Common myeloid progenitor, CD34-positive (primary cell): ENCODE measurements at places on chromosomes 2 and 18.

DNA sequence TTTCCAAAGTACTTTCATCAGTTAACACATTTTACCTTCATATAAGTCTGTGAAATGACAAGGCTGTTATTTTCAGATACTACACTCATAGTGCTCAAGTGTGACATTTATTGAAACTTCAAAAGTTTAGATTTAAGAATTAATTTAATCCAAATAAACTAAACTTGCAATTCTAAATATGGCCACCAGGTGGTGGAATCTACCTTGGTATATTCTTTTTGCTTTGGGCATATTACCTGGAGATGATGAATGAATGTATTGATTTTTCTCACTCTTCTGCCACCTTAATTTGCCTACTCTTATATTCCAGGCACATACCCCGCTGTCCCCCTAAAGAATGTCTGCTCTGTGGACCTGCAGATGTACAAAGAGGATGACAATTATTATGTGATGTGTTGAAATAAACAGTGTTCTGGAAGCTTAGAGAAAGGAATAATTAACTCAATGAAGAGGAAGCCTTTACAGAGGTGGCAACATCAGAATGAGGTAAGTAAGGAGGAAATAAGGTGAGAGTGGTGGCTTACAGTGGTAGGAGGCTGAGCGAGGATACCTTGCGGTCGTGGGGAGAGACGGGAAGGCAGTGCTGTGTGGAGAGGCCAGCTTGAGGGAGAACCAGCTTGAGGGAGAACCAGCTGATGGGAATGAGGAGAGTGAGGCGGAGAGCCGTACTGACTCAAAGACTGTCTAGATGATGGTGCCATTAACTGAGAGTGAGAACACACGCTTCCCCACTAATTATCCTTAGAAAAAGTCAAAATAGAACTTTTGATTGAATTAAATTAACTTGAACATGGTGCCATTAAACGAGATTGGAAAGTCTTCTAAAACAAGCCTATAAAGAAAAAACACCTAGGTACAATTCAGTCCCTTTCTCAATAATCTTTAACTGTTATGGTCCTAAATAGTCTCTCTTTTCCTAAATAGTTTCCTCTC lies 179.5 kb downstream of the CELF4 start:
- no peaks in the 10 kb centered on the region for H3K36me3 ChIP-seq
- H3K4me3 ChIP-seq: no peak overlapping the region
- no peaks in the 10 kb centered on the region for H3K4me1 ChIP-seq
- no peak overlapping the region for H3K27ac ChIP-seq
- DNase-seq: peak; percentile 36

- no peaks in the 10 kb centered on the region for H3K27me3 ChIP-seq
- DNase-seq: no peak
- H3K36me3 ChIP-seq: no peaks in the 10 kb centered on the region
- no peak overlapping the region for H3K27ac ChIP-seq
- H3K4me3 ChIP-seq: no peak overlapping the region
These were observed 590.8 kb upstream of the CDH2 start for GRCh38 chr18:28767727-28768211.

DNA sequence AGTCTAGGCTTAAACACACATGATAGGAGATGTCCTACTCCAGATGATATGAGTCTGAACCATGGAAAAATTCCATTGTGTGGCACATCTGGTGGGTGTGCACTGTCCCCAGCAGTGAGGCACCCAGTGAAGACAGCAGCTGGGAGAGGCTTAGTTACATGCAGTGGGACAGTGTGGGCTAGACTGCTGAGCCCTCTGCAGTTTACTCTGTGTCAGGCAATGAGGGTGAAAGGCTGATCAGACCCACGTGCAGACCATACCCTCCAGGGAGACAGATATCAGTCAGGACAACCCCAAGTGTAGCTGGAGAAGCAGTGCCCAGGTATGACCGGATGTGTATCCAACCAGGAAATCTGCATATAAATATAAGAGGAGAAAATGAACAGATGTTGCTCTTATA lies 13.4 kb downstream of the IL37 start:
- no peak overlapping the region for H3K4me3 ChIP-seq
- H3K36me3 ChIP-seq: no peaks in the 10 kb centered on the region
- DNase-seq: peak; percentile 13

- no peaks in the 10 kb centered on the region for H3K4me1 ChIP-seq
- peak; percentile 66 for DNase-seq
- H3K36me3 ChIP-seq: no peaks in the 10 kb centered on the region
- no peaks in the 10 kb centered on the region for H3K27me3 ChIP-seq
- H3K4me3 ChIP-seq: no peak overlapping the region
These were observed 176.9 kb upstream of the MC4R start for GRCh38 chr18:60549338-60549960.

GRCh38 chr2:182767578-182767977 lies 51.5 kb downstream of the DNAJC10 start:
- H3K27ac ChIP-seq: no peak overlapping the region
- DNase-seq: peak; percentile 23
- H3K27me3 ChIP-seq: no peaks in the 10 kb centered on the region
- peaks cover 43% of the 10 kb centered on the region for H3K36me3 ChIP-seq

- DNase-seq: peak; percentile 96
- no peaks in the 10 kb centered on the region for H3K27me3 ChIP-seq
- peaks cover 12% of the 10 kb centered on the region for H3K4me1 ChIP-seq
- no peaks in the 10 kb centered on the region for H3K36me3 ChIP-seq
- no peak overlapping the region for H3K4me3 ChIP-seq
- no peak overlapping the region for H3K27ac ChIP-seq
These were observed 82.4 kb downstream of the ARMC9 start for GRCh38 chr2:231280846-231281245.

DNA sequence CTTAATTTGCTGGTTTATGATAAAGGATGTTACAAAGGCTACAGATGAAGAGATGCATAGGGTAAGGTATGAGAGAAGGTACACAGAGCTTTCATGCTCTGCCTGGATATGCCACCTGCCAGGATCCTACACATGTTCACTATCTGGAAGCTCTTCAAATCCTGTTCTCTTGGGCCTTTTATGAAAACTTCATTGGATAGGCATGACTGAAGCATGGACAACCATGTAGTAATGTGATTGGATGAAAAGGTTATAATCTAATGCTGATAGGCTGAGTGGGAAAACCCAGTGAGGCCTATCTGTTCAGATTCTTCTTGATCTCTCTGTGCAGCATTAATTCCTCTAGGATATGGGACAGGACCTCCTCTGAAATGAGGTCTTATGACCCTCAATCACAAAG lies 26.8 kb downstream of the HNMT start:
- no peaks in the 10 kb centered on the region for H3K36me3 ChIP-seq
- no peak overlapping the region for H3K4me3 ChIP-seq
- no peak overlapping the region for H3K27ac ChIP-seq
- no peaks in the 10 kb centered on the region for H3K27me3 ChIP-seq
- DNase-seq: no peak

DNA sequence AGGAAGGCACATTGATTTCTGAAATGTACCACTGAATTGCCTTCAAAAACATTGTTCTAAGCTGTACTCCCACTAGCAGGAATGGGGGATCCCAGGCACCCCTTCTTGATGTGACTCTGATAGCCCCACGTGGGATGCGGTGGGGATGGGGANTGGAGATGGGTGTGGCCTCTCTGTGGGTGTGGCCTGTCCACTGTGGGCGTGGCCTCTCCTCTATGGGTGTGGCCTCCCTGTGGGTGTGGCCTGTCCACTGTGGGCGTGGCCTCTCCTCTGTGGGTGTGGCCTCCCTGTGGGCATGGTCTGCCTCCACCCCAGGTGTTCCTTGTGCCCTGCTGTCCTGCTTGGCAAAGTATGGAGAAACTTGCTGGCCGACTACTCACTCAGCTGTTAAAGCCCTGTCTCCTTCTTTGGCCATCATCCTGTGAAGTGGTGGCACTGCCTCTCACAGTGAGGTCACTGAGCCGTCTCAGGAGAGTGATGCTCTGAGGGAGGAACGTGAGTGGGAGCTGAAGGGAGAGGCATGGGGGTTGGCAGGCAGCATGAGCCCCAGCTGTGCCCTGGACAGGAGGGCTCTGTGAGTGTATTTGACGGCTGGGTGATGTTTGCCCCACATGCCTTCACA lies 6.7 kb upstream of the PARD6G start:
- no peak overlapping the region for H3K27ac ChIP-seq
- no peaks in the 10 kb centered on the region for H3K27me3 ChIP-seq
- DNase-seq: no peak
- H3K36me3 ChIP-seq: no peaks in the 10 kb centered on the region

- H3K27me3 ChIP-seq: no peaks in the 10 kb centered on the region
- no peaks in the 10 kb centered on the region for H3K36me3 ChIP-seq
- DNase-seq: no peak
- no peak overlapping the region for H3K4me3 ChIP-seq
These were observed 21.9 kb upstream of the MCFD2 start for GRCh38 chr2:46937471-46937901.
